ENCODE measurements at places on chromosomes 2 and 18. TPM values are rescaled to one million over a fixed set of nuclear protein-coding genes. Genes with fewer than 3 reads are reported as not detected.

DNA sequence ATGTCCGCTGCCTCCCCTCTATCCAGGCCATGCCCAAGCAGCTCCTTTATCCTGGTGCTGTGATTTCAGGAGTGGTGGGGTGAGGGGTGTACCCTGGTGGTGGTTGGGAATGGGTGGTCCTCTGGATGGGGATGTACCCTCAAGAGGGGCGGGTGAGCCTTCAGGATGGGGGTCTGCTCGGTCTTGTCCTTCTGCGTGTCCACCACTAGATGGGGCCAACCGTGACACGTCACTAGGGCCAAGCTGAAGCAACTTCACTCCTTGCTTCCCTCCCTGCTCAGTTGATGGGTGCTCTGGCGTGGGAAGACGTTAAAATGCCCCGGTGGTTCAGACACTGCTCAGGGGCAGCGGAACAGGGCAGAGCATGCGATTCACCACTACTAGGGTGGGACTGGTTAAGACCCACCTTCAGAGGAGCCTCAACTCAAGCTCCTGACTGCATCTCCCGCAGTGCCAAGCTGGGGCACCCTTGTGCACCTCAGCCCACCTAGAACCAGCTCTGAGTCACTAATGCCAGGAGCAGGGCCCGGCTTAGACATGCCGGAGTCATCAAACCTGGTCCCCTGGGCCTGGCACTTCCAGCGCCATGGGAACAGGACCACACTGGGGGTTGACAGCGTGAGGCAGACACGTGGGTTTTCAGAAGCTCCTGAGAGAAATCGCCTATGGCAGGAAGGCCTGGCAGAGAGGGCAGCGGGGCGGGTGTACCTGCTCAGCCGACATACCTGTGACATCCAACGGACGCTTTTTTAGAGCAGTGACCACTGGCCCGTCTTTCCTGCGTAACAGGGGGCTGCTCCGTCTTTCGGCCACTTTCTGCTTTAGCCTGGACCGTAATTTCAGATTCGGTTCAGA lies 256.7 kb downstream of the HDAC4 start:
- no peaks in the 10 kb centered on the region for H3K4me1 ChIP-seq
- DNase-seq = peak; percentile 38
- H3K36me3 ChIP-seq = peaks cover 6% of the 10 kb centered on the region
- no peak overlapping the region for H3K27ac ChIP-seq

Gene NEB
- 0.77 TPM for total RNA-seq

DNA sequence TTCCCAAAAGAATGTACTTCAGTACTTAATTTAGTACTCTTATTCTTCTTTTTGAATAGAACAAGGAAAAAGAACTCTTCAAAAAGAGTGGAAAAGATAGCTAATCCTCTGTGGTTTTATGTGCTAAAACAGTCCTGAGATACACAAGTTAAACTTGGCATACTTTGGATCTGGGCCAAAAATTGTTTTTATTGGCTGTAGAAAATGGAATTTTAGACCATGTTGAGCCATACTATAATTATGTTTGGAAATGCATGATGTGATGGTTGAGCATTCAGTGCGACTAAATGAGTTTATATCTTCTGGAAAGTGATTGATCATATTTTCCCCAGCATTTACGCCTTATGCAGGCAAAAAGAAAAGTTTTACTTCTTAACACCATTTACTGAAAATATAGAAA lies 18.0 kb upstream of the PDE1A start:
- H3K27me3 ChIP-seq = no peaks in the 10 kb centered on the region
- H3K4me1 ChIP-seq = no peaks in the 10 kb centered on the region
- no peak overlapping the region for H3K4me3 ChIP-seq
- no peaks in the 10 kb centered on the region for H3K36me3 ChIP-seq

Gene CRACDL
- 0.37 TPM for total RNA-seq

GRCh38 chr18:36083729-36084128 lies 16.4 kb upstream of the RPRD1A start:
- H3K36me3 ChIP-seq = peaks cover 8% of the 10 kb centered on the region
- H3K4me3 ChIP-seq = no peak overlapping the region

DNA sequence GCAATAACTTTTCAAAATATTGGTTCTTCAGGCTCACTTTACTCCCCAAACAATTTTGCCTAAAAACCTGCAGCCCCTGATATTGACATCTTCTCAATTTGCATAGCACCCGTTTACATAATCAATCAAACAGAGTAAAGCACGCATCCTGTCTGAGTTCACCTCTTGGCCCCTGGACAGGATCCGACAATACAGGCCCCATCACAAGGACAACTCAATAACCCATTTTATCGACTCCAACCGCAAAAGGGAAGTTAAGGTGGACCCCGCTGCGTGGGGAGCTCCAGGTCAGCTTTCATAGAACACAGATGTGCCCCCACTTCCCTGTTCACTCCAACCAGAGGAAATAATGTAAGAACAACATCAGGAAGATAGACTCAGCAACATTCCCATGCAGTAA lies 44.7 kb downstream of the TTC32 start:
- no peaks in the 10 kb centered on the region for H3K36me3 ChIP-seq
- no peak overlapping the region for H3K4me3 ChIP-seq
- peaks cover 8% of the 10 kb centered on the region for H3K4me1 ChIP-seq
- no peaks in the 10 kb centered on the region for H3K27me3 ChIP-seq
- H3K27ac ChIP-seq = no peak overlapping the region
- DNase-seq = no peak

DNA sequence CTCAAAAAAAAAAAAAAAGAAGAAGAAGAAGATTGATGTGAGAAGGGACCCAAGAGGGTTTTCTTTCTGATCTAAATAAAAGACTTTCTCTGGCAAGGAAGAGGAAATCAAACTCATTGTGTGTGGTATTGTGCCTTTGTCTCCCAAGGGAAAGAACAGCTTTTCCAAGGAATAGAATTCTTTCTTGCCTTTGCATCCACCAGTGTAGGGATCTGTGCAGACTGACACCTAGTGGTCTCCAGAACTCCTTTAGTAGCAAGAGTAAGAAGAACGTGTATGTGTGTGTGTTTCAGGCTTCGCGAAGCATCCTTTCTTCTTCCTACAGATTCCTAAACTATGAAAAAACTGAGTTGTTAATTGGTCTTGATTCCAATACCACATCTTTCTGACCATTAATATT lies 33.5 kb upstream of the CRIM1 start:
- H3K4me1 ChIP-seq = peaks cover 6% of the 10 kb centered on the region
- no peak overlapping the region for H3K27ac ChIP-seq
- no peaks in the 10 kb centered on the region for H3K36me3 ChIP-seq
- H3K4me3 ChIP-seq = no peak overlapping the region

Gene PSTPIP2
- 7.1 TPM for total RNA-seq

Gene EFR3B
- 41.2 TPM for total RNA-seq

- H3K36me3 ChIP-seq = peaks cover 31% of the 10 kb centered on the region
- H3K27ac ChIP-seq = no peak overlapping the region
- no peaks in the 10 kb centered on the region for H3K27me3 ChIP-seq
These were observed 58.9 kb upstream of the RNU4ATAC start for GRCh38 chr2:121471532-121472469.

Gene ABHD3
- 21.1 TPM for total RNA-seq

Gene LCLAT1
- 26.8 TPM for total RNA-seq

Gene SCN1A
- total RNA-seq = 8.6 TPM

GRCh38 chr2:156445296-156446220 lies 9.4 kb downstream of the GPD2 start:
- H3K36me3 ChIP-seq = peaks cover 28% of the 10 kb centered on the region
- H3K27ac ChIP-seq = no peak overlapping the region
- DNase-seq = no peak

GRCh38 chr2:227430639-227431038 lies 41.3 kb upstream of the AGFG1 start:
- no peak overlapping the region for H3K4me3 ChIP-seq
- no peak overlapping the region for H3K27ac ChIP-seq
- no peaks in the 10 kb centered on the region for H3K27me3 ChIP-seq
- DNase-seq = no peak
- peaks cover 9% of the 10 kb centered on the region for H3K4me1 ChIP-seq
- H3K36me3 ChIP-seq = peaks cover 9% of the 10 kb centered on the region

- H3K4me3 ChIP-seq = no peak overlapping the region
- DNase-seq = no peak
- H3K36me3 ChIP-seq = no peaks in the 10 kb centered on the region
- H3K4me1 ChIP-seq = peaks cover 41% of the 10 kb centered on the region
- no peak overlapping the region for H3K27ac ChIP-seq
These were observed 156.4 kb downstream of the AQP4 start for GRCh38 chr18:26708806-26709716.

Gene CD28
- not detected for total RNA-seq

DNA sequence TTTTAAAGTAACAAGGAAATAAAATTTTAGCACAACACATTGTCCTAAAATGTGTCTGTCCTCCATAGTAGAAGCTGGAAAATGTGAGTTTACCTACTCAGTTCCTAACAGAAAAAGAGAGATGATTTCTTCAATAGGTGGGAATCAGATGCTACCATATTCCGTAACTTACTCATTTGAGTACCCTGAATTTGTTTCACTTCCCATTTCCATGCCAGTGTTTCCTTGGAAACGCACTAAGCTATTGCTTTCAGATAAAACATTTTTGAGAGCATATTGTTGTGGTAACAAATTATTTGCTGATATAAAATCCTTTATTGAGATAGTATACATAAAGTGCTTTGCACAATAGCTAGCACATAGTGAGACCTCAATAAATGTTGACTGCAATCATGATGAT lies 137.5 kb upstream of the BARD1 start:
- no peak for DNase-seq
- no peaks in the 10 kb centered on the region for H3K36me3 ChIP-seq
- no peaks in the 10 kb centered on the region for H3K27me3 ChIP-seq
- no peak overlapping the region for H3K27ac ChIP-seq
- no peak overlapping the region for H3K4me3 ChIP-seq

Measured in neural crest cell (in vitro differentiated cells).